AG09309 (cell line): ENCODE measurements at places on chromosomes 3 and 15.

GRCh38 chr3:193812791-193813500, 219.9 kb downstream of the OPA1 start:
- DNase-seq = no peak

DNA sequence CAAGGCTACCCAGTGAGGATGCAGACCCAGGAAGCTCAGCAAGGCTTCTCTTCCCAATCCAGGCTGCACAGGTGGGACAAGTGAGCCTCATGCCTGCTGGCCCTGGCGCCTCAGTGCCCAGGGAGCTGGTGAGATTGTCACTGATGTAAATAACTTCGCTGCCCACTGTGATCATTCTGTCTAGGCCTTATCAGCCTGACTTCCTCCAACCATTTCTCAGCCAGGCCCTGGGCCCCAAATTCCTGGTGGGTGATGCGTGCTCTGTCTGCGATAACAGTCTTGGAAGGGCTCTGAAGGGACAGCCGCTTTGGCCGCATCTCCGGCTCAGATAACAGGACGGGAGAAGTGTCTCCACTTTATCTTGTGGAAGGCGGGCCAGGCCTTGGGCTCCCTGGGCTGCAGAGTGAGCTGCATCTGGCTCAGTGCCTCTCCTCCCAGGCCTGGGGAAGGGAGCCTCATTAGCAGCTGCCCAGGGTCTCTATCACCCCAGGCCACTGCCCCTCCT, 2.2 kb upstream of the FBLN2 start:
- DNase-seq = no peak

GRCh38 chr15:74428970-74429780, 4.6 kb downstream of the SEMA7A start:
- DNase-seq = no peak

DNA sequence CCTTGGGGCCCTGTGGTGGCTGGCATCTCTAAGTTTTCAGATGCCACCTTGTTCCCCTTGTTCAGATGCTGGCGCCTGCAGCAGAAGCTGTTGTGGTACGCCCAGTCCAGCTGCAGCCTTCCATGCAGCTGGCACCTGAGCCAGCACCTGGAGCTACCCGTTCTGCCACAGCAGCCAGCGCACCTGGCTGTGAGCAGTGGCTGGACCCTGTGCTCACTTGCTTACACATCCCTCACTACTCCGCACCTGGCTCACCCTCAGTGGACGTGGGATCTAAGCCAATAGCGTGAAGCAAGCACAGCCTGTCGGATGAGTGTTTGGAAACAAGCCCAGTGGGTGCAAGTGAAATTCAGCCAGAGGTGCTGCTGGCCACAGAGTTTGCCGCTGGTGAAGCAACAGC, 607.5 kb upstream of the BCHE start:
- no peak for DNase-seq

DNA sequence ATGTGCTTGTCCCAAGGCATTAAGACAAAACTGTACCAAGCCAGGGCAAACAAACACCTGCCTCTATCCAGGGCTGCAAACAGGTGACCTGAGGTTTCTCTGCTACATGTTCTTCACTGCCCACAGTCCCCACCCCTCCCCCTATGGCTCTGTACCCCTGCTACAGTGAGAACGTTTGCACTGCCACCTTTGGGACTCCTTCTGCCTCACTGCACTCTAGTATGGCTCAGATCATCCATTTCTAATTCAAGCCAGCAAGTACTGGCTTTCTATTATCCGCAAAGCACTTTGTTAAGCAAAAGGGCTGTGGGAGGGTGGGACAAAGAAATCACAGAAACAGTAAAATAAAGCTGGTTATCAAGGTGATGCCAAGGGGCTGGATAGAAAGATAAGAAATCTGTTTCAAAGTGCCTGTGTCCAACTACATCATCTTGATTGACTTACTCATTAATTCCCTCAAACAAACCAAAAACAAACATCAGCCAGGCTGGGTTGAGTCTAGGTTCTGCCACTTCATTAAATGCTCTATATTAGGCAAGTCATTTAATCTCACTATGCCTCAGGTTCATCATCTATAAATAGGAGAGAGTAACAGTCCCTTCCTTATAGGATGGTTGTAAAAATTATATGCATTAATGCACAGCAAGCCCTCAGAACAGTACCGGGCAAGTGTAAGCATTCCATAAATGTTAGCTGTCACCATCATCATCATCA, 95.3 kb downstream of the PDZRN3 start:
- no peak for DNase-seq

- DNase-seq = no peak
Measured at GRCh38 chr15:75532413-75533250, 46.5 kb downstream of the PTPN9 start.

- no peak for DNase-seq
Measured at GRCh38 chr3:190807719-190808375, 54.6 kb downstream of the GMNC start.
